ENCODE measurements at places on chromosomes 12 and 14. TPM values are rescaled to one million over a fixed set of nuclear protein-coding genes. Genes with fewer than 3 reads are reported as not detected.

DNA sequence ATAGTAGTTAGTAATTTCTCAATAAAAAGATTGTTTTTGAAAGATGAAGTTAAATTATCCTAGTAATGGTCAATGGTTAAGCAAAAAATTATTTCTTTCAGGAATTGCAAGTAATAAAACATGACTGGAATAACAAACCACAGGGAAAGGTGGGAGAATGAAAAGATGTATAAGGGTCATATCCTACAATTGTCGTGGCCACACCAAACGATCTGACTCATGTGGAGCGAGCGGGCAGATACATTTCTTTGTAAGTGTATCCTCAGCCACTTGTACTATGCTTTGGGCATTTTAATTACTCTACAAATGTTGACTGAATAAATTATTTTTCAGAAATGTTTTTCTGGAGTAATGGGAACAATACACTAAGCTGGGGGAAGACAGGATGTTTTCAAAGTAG lies 45.5 kb downstream of the ACSM4 start:
- DNase-seq = no peak
- H3K4me1 ChIP-seq = peaks cover 24% of the 10 kb centered on the region
- no peak overlapping the region for H3K4me3 ChIP-seq

- H3K27me3 ChIP-seq = no peaks in the 10 kb centered on the region
- no peak overlapping the region for H3K4me3 ChIP-seq
- peaks cover 28% of the 10 kb centered on the region for H3K4me1 ChIP-seq
- H3K27ac ChIP-seq = no peak overlapping the region
- peaks cover 7% of the 10 kb centered on the region for H3K36me3 ChIP-seq
These were observed 3.7 kb downstream of the TMTC3 start for GRCh38 chr12:88145567-88146505.

GRCh38 chr12:103877934-103878510 lies 37.0 kb upstream of the NT5DC3 start:
- peak; percentile 71 for DNase-seq
- H3K4me1 ChIP-seq = peaks cover 26% of the 10 kb centered on the region
- no peak overlapping the region for H3K4me3 ChIP-seq

DNA sequence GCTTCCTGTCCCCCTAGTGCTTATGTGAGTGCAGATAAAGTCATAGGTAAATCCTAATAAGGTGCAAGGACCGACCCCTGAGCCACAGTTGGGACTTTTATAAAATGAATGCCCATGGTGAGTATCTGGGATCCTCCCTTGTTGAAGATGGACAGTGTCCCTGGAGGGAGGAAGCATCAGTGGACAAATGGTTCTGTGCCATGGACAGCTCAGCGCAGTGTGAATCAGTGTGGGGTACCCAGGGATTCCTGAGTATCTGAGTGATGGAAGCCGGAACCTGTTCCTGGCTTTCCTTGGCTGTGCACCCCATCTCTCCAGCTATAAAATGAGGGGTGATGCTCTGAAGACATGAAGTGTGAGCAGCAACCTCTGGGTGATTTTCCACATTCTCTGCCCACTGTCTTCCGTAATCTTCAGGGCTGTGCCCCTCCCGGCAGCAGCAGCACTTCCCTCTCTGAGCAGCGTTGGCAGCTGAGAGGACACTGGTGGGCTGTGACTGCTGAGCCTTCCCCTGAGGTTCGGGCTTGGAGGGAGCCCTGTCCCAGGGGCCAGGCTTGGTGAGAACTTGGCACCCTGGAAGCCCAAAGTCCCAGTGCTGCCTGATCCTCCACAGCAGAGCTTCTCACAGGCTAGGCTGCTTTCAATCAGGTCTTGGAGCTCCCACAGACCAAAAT lies 25.0 kb downstream of the VCPKMT start:
- peaks cover 82% of the 10 kb centered on the region for H3K4me1 ChIP-seq
- no peak overlapping the region for H3K4me3 ChIP-seq

GRCh38 chr14:104735830-104736642 lies 12.0 kb downstream of the ADSS1 start:
- H3K27ac ChIP-seq = no peak overlapping the region
- no peaks in the 10 kb centered on the region for H3K36me3 ChIP-seq
- DNase-seq = no peak
- no peak overlapping the region for H3K4me3 ChIP-seq
- H3K27me3 ChIP-seq = no peaks in the 10 kb centered on the region

EPYC gene
- total RNA-seq = not detected

ITGB7 gene
- 121 TPM for total RNA-seq
